ENCODE measurements at places on chromosomes 3 and 15. TPM values are rescaled to one million over a fixed set of nuclear protein-coding genes. Genes with fewer than 3 reads are reported as not detected.

The RNU5B-1 gene
- polyA plus RNA-seq, result not detected

The NISCH gene
- 32.2 TPM for polyA plus RNA-seq

The KLF15 gene
- polyA plus RNA-seq, result 8.2 TPM

The SEMA5B gene
- polyA plus RNA-seq, result 0.28 TPM

The C3orf85 gene
- polyA plus RNA-seq, result not detected
